Activated effector memory CD4-positive, alpha-beta T cell treated with Interleukin-2 at 50 U/mL for 16 hours (primary cell): ENCODE measurements at places on chromosomes 5 and 9.

DNA sequence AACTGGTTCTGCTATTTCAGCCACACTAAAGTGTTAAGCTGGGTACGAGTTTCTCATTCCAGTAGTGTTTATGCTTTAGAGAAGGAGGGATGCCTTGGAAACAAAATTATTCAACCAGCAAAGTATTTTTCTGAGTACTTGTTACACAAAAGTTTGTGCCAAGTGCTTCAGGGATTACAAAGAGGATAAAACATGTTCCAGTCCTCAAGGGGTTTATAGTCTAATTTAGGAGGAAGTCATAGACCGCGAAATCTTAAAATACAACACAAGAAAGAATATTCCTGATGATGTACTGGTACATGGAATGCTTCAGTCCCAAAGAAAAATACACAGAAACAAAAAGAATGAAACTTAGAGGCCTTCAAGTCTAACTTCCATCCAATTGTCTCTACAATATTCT lies 85.4 kb upstream of the NR4A3 start:
- DNase-seq = no peak

GRCh38 chr5:59351076-59351794 lies 542.3 kb downstream of the PDE4D start:
- no peak for DNase-seq

- no peak for DNase-seq
These were observed 17.8 kb downstream of the BRD3 start for GRCh38 chr9:134049772-134050588.

- no peak for DNase-seq
These were observed 28.3 kb upstream of the CER1 start for GRCh38 chr9:14750821-14751220.

GRCh38 chr5:66680221-66680620 lies 84.0 kb downstream of the MAST4 start:
- no peak for DNase-seq

- DNase-seq = no peak
These were observed 26.0 kb downstream of the CNOT8 start for GRCh38 chr5:154884424-154884823.

DNA sequence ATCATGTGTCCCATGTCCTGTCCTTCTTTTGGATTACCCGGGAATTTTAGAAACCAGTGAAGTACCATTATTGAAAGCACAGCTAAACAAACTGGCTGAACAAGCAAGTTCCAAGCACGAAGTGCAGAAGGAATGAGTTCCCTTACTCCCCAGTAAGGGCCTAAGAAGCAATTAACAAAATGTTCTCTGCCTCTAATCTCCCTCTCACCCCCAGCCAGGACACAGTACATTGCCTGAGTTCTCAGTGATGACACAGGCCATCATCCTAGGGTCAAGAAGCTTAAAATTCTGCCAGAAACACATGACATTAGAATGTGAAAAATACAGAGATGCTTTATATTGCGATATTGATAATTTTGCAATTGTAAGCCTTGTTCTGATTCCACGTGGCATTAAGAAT lies 118.0 kb downstream of the PLPPR1 start:
- DNase-seq = no peak

- DNase-seq = no peak
These were observed 67.9 kb upstream of the ADAMTS2 start for GRCh38 chr5:179413086-179413690.

- no peak for DNase-seq
These were observed 58.2 kb downstream of the RICTOR start for GRCh38 chr5:39015743-39016586.

- DNase-seq = no peak
These were observed 119.6 kb downstream of the BOD1 start for GRCh38 chr5:173496883-173497255.

DNA sequence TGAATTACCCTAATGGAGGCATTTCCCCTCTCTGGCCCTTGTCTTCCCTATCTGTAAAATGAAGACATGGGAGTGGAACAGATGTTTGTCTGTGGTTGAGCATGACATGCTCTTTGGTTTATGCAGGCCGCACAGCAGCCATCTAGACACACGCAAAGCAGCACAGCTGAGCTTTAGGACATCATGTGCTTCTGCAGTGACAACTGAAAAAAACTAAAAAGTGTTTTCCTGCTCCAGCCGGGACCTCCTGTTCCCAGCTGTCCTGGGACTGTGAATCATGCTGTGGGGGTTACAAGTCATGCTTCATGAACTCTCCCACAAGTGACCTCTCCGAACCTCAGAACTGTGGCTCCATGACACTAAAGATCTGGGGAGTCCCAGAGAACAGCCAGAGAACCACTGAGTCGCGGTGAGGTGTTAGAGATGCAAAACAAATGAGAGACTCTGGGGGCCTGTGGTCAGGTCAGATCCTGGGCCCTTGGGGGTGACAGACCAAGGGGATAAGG lies 1.7 kb downstream of the SMIM3 start:
- no peak for DNase-seq

DNA sequence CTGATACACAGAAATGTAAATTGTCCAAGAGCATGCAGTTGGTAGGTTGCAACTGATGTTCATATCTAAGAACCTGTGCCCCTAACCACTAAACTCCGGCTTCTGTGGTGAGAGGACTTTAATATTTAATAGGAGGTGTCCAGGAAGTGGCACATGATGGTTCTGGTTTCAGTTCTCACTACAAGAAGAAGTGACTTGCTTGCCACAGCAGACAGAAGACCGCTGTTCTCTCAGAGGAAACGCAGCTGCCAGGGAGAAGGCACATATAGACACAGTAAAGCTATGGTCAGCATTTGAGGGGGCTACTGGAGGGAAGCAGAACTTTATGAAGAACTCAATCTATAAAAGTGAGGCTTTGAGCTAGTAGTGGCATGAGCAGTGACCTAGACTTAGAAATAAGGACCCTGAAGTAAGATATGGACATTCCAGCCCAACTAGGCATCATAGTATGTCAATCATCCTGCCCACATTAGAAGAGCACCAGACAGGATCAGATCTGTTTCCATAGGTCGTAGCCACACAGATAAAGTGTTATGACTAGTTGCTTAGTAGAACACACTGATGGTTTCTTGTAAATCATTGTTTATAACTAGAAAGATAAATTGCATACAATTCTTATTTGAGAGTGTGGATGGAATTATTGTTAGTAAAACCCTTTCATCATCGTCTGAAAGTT lies 36.4 kb upstream of the DAB2 start:
- no peak for DNase-seq

- DNase-seq = no peak
These were observed at the start of gene CARD9 for GRCh38 chr9:136373300-136374182. TSS of gene CARD9 (minus strand) at chr9:136373669. CDS start at chr9:136372078, 1,591 bp downstream.

DNA sequence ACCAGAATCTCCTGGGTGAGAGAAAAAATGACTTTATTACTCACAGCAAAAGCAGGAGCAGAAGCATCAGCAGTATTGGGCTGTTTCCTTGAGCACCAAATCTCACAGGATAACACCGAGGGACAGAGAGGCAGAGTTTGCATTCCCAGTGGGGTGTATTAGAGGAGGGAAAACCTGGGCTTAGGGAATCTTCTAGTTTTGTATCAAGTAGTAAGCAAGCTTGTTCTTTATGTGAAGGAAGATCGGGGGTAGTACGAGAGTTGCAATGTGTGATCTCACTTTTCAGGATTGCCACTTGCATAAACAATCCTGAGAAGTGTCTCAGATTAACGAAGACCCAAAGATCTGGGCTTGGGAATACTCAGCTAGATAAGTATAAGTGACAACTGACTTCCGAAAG lies 1163.0 kb downstream of the TAF11L14 start:
- DNase-seq = no peak

DNA sequence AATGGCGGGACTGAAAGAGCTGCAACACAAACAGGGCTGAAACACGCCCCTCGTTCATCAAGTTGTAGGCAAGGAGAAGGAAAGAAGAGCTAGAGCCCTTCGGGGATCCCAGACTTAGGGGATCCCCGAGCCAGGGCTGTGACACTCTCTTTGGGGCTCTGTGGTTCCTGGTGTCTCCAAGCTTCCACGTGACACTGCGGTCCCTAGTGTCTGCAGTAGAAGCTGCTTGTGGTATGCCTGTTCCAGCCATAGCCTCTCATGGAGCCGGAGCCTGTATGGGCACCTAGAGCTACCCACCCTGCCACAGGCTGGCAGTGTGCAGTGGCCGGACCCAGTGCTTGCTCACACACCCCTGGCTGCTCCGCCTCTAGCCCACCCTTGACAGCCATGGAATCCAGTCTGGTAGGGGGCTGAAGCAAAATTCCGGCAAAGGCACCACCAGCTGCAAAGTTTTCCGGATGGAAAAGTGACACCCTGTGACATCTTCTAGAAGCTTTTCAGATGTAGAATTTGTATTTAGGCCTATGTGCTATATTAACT lies 1439.6 kb upstream of the ACO1 start:
- DNase-seq = no peak

DNA sequence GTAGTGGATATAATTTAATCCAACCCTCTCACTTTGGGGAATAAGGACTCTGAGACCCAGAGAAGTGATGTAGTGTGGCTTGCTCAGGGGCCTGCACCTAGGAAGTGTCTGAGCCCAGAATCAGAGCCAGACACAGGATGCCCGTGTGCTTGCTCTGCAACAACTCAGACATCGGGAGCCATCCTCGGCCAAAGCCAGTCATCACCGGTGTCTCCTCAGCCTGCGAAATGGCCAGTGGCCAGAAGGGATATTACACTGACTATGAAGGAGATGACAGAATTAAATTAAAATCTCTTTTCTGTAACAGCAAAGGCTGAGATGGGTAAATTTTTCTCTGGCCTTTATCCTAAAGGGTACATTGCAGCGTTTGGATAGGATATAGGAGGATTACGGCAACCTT lies 102.9 kb downstream of the MARCHF11 start:
- no peak for DNase-seq

- no peak for DNase-seq
These were observed 238.2 kb downstream of the PBX3 start for GRCh38 chr9:125985142-125985997.

DNA sequence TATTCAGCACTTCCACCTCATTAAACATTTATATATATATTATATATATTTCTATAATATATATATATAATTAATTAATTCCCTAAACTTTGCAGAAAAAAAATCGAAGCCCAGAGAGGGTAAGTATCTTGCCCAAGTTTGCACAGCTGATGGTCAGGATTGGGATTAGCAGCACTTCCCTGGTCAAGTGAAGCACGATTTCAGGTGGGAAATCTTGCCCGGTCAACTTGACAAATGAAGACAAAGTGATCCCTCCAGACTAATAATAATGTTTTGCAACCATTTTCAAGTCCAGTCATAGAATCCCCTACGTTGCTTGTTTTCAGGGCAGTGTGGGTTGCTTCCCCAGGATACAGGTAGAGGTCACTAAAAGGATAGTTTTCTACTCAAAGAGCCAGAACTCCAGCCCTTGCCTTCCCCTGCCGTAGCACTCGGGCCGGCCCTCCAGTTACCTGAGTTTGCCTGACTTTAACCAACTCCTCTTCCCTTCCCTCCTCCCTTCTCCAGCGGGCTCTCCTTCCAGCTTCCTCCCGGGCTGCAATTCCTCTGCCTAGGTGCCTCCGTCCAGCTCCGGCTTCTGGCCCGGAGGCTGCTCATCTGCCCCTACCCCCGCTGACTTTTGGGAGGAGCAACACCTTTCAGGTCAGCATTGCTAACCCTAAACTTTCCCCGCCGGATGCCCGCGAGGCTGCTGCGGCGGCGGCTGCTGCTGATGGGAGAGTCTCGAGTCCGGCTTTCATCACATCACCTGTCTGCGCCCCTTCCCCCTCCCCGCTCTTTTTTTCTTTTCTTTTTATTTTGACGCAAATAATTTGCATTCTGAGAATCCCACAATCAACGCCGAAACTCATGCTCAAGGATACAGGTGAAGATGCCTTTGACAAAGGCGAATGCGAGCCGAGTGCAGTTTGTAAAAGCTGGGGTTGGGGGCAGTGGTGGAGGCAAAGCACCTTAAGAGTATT lies 930 bp downstream of the PRLR start:
- DNase-seq = no peak

- DNase-seq = no peak
These were observed 17.4 kb downstream of the C9orf153 start for GRCh38 chr9:86242071-86242470.

DNA sequence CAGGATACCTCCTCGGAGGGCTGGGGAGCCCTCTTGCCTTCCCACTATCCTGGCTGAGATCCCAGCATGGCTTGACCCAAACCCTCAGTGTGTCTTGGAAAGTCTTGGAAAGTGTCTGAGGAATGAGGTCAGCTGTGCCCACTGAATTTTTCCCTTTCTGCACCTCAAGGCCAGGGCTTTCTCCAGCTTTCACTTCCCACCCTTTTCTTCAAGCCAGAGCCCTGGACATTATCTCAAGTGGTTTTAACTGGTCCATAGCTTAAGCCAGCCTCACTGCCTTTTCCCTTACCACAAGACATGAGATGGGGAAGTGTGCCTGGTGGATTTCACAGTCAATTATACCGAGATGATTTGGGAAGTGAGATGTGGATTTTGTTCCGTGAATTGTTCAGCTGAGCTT lies 35.7 kb upstream of the LHX2 start:
- no peak for DNase-seq

DNA sequence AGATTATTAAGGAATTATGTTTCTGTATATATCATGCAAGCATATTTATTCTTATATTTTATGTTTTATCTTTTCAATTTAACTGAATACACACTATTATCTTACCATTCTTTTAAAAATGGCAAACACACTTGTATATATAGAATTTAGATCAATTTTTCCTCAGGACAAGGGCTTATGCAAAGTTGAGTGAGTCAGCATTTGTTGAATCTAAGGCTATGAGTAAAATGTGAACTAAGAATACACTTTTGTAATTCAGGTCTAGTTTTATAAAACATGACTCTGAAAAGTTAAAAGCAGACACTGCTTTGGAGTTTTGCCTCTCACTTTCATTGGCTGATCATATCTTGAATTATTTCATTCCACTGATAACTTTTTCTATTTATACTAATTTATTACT lies 127.8 kb downstream of the FOCAD start:
- DNase-seq = no peak

DNA sequence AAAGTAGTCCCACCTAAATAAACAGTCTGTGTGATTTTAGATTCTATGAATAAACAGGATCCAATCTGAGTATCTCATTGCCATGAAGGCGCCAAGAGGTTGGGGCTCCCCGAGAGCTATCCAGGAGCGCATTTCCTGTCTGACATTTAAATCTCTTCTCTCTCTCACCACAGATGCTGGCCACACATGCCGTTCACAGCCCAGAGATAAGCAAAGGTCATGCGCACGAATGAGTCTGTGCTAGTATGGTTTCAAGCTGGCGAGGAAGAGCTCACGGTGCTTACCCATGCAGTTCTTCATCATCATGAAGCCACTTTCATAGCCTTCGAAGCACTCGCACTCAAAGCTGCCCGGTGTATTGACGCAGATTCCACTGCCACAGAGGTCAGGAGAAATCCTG lies 199.4 kb downstream of the FBN2 start:
- no peak for DNase-seq

- DNase-seq = no peak
These were observed 36.9 kb upstream of the SLC1A3 start for GRCh38 chr5:36569491-36569890.

DNA sequence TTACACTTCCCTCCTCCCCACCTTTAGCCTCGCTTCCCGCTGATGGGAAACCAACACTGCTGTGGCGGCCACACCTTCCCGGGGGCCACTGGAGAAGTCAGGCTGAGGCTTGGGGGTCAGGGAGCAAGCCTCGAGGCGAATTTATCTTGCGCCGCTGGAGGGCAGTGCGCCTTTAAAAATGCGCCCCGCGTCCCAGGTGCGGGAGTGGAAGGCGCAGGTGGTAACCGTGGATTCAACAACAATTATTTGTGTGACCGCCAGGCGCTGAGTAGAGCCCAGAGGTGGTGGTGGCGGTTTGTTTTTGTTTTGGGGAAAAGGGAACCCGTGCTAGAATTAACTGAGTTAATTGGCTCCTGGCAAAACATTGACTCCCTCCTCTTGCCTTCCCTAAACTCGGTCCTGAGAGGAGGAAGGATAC lies 1.1 kb downstream of the CFAP77 start:
- peak; percentile 62 for DNase-seq

- no peak for DNase-seq
These were observed 7.6 kb downstream of the TTC39B start for GRCh38 chr9:15299374-15299939.
